ENCODE measurements at places on chromosomes 6 and 20.

DNA sequence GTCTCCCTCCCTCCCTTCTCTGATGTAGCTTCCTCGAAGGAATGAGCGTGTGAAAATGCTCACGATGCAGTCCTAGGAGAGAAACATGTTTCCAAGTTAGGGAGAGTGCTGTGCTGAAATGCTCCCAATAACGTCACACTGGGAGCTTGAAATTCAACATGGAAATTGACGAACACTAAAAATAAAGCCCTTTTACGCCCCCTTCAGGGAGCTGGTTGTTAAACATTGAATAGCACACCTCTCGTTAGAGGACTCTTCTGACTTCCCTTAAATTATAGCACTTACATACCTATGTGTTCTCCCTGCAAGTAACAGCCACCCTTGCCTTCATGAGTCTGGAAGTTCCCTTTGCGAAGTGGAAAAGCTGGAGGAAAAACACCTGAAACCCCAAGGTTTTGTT, 88.6 kb downstream of the BFSP1 start:
- DNase-seq = no peak

DNA sequence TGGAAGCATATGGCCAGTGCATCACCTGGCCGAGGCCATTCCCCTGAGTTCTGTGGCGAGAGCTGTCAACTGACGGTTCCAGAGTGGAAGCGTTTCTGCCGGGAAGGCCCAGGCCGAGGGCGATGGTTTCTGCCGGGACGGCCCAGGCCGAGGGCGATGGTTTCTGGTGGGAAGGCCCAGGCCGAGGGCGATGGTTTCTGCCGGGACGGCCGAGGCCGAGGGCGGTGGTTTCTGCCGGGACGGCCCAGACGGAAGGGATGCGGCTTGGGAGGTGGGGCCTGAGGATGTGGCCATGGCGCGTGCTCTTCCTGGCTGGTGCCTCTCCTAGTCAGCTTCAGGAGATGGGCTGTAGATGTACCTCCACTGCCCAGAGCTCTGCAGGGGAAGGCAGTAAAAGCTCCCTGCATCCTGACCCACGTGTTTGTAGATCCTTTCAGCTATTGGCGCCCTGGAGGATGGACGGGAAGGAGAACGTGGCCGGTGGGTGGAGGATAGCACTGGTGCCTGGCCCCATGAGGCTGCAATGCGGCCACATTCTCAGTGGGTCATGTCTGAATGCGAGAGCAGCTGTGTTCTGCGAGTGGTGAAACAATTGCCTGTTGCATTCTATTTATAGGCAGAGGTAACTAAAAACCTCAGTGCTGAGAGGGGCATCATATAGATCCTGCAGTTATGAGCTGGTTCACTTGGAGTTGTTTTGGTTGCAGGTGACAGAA, 12.8 kb downstream of the TPD52L2 start:
- no peak for DNase-seq

- DNase-seq = no peak
These were observed 27.4 kb downstream of the NPEPL1 start for GRCh38 chr20:58719971-58720371.

DNA sequence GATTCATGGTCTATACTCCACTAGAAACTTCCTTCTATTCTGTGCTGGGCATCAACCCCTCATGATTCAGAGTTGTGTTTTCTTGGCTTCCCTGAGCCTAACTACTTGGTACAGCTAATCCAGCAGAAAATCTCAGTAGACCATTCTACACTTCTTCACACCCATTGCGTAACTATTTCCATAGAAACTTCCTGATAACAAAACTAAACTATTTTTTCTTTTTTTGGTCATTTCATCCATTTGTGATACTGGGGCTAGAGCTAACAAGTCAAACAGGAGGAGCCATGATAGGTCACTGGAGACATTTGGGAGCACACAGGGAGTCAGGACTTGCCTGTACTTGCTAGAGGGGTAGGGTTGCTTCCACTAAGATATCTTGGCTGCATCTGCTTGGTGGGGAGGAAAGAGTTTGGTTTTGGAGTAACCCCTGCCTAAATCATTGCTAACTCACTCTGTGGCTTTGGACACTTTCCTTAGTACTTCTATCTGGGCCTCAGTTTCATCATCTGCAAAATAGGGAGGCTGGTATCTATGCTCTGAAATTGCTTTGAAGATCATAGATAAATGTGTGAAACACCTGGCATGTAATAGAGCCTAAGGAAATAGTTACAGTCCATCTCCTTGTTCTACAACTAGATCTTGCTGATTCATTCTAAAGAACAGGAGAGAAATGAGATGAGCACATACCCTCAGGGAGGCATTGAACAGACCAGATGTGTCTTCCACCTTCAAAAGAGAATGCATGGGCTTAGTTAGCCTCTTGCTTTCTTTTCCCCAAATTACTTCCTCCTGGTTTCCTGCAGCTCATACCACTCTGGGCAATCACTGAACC, 127.9 kb upstream of the ADGRF1 start:
- DNase-seq = peak; percentile 37

- no peak for DNase-seq
These were observed 5.9 kb downstream of the PTPRA start for GRCh38 chr20:2879146-2879545.

DNA sequence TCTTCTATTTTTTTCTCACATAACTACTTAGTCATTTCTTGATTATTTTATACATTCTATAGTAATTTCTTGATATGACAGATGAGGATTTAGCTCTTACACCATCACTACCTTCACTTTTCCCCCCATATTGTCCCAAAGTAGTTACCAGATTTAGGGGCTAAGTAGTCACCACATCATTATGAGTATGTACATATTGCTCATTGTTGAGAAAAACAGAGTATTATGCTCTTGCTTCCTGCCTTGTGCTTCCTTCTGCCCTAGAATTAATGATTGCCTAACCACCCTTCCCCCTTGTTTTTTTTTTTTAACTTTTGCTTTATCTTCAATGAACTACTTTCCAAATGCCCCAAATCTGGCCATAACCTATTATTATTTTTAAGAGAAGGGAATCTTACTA, 6.8 kb upstream of the HLA-B start:
- DNase-seq = no peak

DNA sequence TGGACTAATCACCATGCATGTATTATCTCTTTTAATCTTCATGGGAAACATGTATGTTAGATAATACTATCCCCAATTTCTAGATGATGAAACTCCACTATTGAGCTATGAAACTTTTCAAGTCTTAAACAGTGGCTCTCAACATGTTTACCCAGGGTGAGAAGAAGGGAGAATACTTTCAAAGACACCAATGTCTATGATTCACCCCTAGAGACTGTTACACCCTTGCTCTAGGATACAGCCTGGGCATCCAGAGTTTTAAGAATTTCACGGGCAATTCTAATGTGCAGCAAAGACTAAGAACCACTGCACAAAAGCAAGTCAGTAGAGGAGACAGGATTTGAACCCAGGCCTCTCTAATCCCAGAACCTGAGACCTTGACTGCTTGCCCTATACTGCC, 47.8 kb downstream of the GFOD1 start:
- no peak for DNase-seq

GRCh38 chr6:43091436-43091991, 15.4 kb downstream of the PTK7 start:
- DNase-seq = no peak

DNA sequence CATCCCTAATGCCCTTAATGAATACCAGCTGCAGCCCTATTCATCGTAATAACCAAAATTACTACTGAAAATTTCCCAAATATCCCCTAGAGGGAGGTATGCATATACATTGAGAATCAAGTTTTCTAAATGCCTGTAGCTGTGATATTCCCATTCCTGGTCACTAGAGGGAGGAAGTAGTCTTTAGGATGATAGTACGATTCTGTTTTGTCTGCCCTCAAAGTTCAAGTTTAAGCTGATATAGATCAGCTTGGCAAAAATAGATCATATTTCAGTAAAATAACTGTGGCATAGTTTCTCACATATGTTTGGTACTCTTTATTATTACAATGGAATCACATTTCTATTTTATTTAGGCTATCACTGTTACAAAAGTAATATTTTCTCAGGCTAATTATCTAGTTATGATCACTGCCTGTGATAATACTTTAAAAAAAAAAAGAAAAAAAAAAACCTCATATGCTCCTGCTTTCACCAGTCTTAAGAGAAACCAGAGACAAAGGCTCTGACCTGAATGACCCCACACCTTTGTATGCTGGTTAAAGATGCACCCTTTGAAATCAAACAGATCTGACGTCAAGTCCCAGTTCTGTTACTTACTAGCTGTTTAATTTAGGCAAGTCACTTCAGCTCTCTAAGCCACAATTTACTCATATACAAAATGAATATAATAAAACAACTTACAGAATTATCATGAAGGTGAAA, 11.0 kb downstream of the TSPYL1 start:
- peak; percentile 67 for DNase-seq

- no peak for DNase-seq
These were observed 100.9 kb upstream of the TCF21 start for GRCh38 chr6:133787859-133788505.

GRCh38 chr6:160775792-160776580, 73.9 kb downstream of the PLG start:
- no peak for DNase-seq

DNA sequence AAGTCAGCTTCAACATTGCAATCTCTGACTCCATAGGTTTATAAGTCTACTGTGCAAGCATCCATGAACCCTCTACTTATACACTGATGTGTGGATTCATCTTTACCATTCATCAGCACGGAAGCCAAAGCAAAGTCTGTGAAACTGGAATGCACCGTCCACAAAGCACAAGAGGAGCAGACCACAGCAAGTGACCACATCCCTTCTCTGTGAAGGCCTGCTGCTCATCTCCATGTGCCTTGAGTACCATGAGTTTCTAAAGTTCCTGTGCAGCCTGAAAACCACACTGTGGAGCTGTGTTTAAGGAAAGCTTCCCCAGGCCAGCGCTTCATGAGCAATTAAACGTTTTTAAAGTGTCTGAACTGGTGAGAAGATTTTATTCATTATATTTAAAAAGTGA, 20.0 kb downstream of the GABRR1 start:
- DNase-seq = peak; percentile 12

GRCh38 chr6:166330612-166331011, 11.7 kb downstream of the SFT2D1 start:
- DNase-seq = no peak

DNA sequence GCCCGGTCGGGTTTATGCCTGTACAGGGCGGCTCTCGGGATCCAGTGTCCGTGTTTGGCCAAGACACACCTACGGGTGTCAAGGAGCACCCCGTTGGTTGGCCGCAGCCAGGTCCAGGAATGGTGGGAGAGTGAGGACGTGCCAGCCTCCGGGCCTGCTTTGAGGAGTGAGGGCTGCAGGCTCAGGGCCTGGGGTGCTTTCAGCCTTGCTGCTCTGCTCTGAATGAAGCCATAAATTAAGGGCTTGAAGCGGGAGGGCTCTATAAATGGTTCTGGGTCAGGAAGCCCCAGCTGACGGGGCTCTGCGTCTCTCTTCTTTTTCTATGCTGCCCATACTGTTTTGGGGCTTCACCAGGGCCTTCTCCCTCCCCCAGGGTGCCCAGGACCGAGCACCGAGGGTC, 15.1 kb downstream of the GATA5 start:
- no peak for DNase-seq

DNA sequence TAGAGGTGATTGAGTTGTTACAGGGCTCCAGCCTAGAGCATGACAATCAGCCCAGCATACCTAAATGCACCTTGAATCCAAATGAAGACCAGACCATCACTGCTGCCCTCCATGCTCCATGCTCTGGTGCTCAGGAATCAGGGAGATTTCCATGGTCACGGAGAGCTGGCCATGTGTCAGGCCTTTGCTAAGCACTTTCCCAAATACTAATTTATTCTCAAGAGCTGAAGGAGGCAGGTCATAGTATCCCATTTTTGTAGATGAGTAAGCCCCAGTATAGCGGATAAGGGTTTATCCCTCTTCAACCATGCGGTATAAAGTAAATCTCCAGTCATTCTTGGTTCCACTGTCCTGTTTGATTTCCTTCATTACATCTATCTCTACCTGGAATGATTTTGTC, 240.8 kb downstream of the TFAP2A start:
- no peak for DNase-seq

GRCh38 chr6:99330159-99330558, 19.3 kb downstream of the FAXC start:
- DNase-seq = peak; percentile 47

- peak; percentile 43 for DNase-seq
These were observed 296.1 kb upstream of the FOXQ1 start for GRCh38 chr6:1015825-1016224.

- peak; percentile 32 for DNase-seq
These were observed 20.2 kb upstream of the TTK start for GRCh38 chr6:79984261-79984660.

DNA sequence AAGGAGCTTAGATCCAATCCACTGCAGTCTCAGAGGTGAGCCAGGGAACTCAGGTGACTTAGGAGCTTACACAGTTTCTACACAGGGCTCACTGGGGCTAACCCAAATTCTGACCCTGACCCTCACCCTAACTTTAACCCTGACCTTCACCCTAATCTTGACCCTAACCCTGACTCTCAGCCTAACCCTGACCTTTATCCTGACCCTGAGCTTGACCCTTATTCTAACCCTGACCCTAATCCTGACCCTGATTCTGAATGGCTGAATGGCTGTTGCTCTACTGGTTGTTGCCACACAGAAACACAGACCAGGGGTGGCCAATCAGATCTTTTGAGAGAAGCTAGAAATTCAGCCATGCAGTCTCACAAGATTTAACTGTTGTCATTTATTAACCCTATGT, 180.1 kb downstream of the TSHZ2 start:
- DNase-seq = no peak
